ENCODE measurements at places on chromosomes 16 and 17.
A peak's percentile ranks its signal among the peaks of the same experiment; 100 is the strongest.

GRCh38 chr17:57614742-57615141 lies 130.4 kb downstream of the CCDC182 start:
- no peak for DNase-seq

- peak; percentile 77 for DNase-seq
Measured at GRCh38 chr17:50198026-50198669, 3.3 kb downstream of the COL1A1 start.

GRCh38 chr16:60648290-60648689 lies 1387.9 kb downstream of the CDH8 start:
- no peak for DNase-seq

- DNase-seq: no peak
Measured at GRCh38 chr17:49882434-49882833, 34.6 kb upstream of the TAC4 start.

DNA sequence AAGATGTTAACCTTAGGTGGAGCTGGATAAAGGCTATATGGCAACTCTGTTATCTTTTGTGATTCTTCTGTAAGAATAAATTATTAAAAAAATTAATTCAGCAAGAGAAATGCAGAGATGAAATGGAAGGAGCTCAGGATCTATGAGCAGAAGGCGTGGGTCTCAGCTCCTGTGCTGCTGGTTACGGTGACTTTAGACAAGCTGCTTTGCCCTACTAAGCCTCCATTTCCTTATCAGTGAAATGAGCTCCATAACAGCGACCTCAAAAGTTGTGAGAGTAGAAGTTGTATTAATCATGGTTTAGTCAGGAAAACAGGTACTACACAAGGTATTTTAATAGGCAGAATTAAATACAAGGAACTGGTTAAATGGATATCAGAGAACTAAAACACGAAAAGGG lies 48.2 kb upstream of the FOXJ1 start:
- no peak for DNase-seq

- DNase-seq: no peak
Measured at GRCh38 chr16:77736879-77737278, 14.6 kb downstream of the NUDT7 start.

DNA sequence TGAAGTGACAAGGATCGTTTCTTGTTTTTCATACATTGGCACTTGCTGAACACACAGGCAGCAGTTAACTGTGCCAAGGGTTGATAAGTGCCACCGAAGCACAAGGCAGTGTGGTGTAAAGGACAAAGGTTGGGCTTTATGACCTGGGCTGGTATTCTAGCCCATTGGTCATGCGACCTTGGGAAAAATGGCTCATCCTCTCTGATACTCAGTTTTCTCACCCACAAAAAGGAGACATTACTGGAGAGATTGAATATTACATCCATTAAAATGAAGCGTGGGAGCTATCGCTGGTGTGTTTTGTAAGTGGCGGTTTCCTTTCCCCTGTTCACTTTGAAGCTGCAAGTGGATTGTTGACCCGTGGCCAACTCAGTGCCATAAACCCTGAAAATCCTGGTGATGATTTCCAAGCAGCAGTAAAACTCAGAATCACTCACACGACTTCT lies 216.9 kb downstream of the HAPSTR1 start:
- no peak for DNase-seq

DNA sequence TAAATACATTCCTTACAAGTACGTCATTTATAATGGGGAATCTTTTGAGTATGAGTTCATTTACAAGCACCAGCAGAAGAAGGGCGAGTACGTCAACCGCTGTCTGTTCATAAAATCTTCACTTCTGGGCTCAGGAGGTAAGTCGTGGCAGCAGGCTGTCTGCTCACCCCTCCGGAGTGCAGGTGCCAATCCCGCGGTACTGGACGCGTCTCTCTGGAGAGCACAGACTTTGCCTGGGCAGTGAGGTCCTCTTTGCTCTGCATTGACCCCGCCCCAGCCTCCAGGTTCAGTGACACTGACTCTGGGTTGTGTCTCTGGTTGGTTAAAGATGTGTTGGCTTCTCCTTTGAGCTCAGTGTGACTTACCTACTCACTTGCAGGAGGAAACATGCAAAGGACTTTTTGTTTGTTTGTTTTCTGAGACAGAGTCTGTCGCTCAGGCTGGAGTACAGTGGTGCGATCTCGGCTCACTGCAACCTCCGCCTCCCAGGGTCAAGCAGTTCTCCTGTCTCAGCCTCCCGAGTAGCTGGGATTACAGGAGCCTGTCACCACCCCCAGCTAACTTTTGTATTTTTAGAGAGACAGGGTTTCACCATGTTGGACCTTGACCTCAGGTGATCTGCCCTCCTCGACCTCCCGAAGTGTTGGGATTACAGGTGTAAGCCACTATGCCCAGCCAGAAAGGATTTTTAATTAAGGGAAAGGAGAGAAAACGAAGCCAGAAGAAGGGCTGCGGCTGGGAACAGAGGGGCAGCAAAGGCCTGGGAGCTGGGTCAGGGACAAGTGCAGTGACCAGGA lies 31.2 kb downstream of the RNF213 start:
- no peak for DNase-seq

DNA sequence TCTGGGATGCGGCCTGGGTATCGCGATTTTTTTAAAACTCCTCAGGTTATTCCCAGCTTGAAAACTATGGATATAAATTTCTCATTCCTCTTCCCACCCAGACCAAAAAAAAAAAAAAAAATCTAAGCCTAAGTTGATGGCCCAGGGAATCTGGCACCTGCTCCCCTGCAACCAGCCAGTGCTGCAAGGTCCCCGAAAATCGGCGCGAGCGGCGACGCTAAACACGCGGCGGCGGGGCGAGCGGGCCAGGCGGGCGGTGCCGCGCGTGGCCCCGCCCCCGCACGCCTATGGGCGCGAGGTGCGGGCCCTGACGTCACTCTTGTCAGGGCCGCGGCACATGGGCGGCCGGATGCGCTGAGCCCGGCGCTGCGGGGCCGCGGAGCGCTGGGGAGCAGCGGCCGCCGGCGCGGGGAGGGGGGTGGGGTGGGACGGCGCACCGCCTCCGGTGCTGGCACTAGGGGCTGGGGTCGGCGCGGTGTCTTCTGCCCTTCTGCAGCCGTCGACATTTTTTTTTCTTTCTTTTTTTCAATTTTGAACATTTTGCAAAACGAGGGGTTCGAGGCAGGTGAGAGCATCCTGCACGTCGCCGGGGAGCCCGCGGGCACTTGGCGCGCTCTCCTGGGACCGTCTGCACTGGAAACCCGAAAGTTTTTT lies at the start of gene HLF:
TSS of gene HLF (plus strand) at position 316 of the 654 bp plus-strand sequence. CDS start 525 bp downstream, outside the sequence.
- peak; percentile 85 for DNase-seq

- no peak for DNase-seq
Measured at GRCh38 chr17:78613416-78613815, 36.2 kb upstream of the DNAH17 start.

DNA sequence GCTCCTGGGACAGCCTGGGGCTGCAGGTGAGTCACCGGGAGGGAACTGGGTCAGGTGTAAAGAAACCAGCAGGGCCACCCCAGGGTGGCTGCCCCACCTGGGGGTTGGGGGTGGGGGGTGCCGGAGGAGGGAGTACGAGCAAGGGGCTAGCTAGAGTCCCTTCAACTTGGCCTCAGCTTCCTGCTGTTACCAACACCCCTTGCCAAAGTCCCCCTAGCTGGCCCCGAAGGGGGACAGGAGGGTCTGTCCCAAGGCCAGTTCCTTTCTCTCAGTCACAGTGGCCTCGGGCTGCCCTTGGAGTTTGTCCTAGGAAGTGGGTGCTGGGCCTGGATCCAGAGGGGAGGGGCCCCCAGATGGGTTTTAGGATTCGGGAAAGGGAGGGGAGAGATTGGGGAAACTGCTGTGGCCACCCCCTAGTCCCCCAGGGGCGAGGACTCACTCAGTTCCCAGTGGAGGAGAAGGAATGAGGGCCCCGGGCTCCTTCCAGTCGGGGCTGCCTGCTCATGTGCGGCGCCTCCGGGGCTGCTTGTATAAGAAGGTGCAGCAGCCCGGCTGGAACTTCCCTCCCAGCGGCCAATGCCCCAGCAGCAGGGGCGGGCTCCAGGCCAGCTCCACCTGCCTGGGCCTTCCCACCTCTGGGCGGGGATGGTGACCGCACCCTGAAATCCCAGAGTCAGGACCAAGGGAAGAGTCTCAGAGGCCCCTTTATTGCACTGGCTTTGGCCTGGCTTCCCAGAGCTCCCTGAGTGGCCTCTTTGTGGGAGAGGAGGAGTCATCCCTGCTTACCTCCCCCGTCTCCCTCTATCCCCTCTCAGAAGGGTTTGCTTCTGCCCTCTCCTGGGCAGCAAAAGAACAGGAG lies 7.3 kb downstream of the ARHGAP27 start:
- DNase-seq: peak; percentile 67

- DNase-seq: no peak
Measured at GRCh38 chr17:40832840-40833239, 10.4 kb upstream of the KRT10 start.

DNA sequence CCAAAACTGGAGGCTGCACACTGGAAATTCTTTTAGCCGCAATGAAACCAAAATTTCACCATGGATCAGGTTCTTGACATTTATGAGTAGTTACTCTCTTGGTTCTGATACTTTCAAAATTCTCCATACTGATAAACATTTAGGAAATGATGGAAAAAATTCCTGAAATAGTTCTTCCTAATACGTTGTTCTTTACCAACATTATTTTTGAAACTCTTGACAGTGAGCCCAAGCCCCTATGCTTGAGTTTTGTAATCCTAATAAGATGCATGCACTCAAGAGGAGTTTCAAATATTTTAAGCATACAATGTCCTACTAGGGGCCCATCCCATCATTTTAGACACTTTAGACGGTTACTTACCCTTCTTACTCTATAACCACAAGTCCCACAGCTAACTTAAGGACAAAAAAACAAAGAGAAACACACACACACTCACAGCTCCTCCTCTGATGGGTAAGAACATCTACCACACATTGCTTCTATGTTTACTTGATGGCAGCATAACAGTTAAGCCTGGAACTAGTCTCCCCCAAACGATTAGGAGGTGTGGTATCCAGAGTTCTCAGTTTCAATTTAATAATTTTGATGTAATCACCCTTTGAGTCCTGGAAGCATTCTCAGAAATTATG lies 3.7 kb downstream of the VEZF1 start:
- DNase-seq: no peak

- no peak for DNase-seq
Measured at GRCh38 chr17:65364438-65364837, 197.0 kb downstream of the AXIN2 start.

GRCh38 chr16:62573466-62573865 lies 537.2 kb upstream of the CDH8 start:
- no peak for DNase-seq

DNA sequence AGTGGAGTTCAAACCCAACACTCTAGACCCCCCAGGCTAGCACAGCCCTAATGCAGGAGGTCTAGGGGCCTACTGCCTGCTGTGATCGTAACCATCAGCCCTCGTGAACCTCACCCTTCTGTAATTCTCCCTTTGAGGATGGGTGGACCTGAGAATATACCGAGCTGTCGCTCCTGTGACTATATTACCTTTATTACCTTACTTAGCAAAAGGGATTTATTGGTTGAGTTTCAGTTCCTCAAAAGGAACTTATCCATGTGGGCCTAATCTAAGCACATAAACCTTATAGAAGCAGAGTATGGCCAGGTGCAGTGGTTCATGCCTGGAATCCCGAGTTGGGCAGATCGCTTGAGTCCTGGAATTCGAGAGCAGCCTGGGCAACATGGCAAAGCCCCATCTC lies 19.2 kb upstream of the EMP2 start:
- no peak for DNase-seq

GRCh38 chr17:63706336-63707082 lies 6.6 kb upstream of the LIMD2 start:
- no peak for DNase-seq

GRCh38 chr17:44601539-44601938 lies 44.3 kb downstream of the FZD2 start:
- DNase-seq: no peak

- DNase-seq: no peak
Measured at GRCh38 chr16:72530434-72530833, 358.5 kb upstream of the PMFBP1 start.

GRCh38 chr17:62848334-62848733 lies 40.2 kb upstream of the MARCHF10 start:
- DNase-seq: no peak

DNA sequence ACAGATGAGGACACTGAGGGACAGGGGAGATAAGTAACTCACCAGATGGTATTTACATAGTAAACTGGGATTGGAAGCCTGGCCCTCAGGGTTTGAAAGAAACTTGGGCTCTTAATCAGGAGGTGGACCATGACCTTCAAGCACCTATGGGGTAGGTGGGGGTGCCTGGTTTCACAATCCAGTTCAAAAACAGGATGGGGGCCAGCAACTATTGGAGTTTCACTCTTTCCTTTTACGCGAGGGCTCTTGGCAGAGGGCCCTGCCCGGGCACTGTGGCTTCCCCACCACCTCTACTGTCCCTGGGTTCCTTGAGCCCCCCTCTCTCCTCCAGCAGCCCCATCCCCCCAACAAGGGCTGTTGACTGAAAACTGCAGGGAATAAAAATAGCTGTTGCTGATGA lies 11.3 kb upstream of the PRR29 start:
- no peak for DNase-seq

DNA sequence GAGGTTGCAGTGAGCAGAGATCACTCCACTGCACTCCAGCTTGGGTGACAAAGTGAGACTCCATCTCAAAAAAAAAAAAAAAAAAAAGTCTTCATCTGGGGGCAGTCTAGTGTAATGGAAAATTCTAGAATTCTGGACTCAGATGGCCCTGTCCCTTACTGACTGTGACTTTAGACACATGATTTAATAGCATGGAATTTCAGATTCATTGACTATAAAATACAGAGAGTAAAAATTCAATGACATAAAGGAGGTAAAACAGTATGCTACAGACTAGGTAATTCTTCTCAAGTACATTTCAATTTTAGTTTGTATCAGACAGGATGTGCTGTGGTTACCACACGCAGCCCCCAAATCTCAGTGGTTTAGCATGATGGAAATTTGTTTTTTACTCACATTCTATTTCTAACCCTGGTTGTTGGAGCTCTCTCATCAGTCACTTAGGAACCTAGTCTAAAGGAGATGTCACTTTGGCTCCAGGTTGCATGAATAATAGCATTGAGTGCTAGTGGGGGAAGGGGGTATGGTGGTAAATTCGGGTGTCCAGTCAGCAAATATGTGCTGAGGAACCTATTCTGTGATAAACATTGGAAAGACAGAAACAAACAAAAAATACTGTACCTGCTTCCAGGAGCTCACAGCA lies 444.0 kb downstream of the XYLT1 start:
- DNase-seq: no peak

- no peak for DNase-seq
Measured at GRCh38 chr16:20689668-20690067, 7.8 kb downstream of the ACSM1 start.

DNA sequence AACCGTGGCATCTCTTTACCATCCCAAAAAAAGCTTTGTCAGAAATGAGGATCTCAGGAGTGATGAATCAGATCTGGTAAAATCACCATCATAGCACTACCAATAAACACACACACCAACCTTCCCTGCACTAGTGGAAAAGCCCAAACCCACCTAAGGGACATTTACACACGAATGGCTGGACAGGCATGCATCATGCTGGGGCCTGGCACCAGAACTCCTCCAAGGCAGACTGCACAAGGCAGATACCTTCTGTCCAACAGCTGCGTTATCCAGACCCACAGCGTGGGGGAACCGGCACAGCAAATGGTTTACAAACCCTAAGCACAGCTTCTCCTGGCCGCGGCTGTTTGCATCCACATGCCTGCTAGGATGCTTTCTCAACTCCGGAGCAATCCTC lies 2.8 kb downstream of the ASIC2 start:
- DNase-seq: no peak

- no peak for DNase-seq
Measured at GRCh38 chr16:83176802-83177201, 550.0 kb downstream of the CDH13 start.

GRCh38 chr17:66508896-66509844 lies 206.8 kb downstream of the PRKCA start:
- DNase-seq: peak; percentile 20
